Esophagus mucosa (tissue), 1 donor: ENCODE measurements at places on chromosomes 5 and 9. TPM values are rescaled to one million over a fixed set of nuclear protein-coding genes. Genes with fewer than 3 reads are reported as not detected.

SLC22A4 gene
- total RNA-seq = 0.28 TPM

SAXO1 gene
- total RNA-seq = not detected

SPINK6 gene
- total RNA-seq = 2.9 TPM

PLAC8L1 gene
- total RNA-seq = 0.52 TPM

PCDHGA11 gene
- 1.9 TPM for total RNA-seq

LSM11 gene
- total RNA-seq = 2.0 TPM

NR3C1 gene
- total RNA-seq = 32.4 TPM

NSG2 gene
- total RNA-seq = not detected

HTR4 gene
- 0.08 TPM for total RNA-seq

KCNN2 gene
- 0.36 TPM for total RNA-seq

C9orf50 gene
- total RNA-seq = not detected

PCDHA5 gene
- 0.08 TPM for total RNA-seq

MCC gene
- total RNA-seq = 37.6 TPM

LIFR gene
- total RNA-seq = 6.9 TPM

PLCXD3 gene
- total RNA-seq = 0.48 TPM

PCDHAC2 gene
- 0.24 TPM for total RNA-seq

SLC25A25 gene
- total RNA-seq = 15.2 TPM

- no peak for ATAC-seq
These were observed at the start of gene GFI1B for GRCh38 chr9:132978451-132979131. Gene GFI1B, plus strand, starts transcription at chr9:132978694. Its CDS starts 7,985 bp downstream, at chr9:132986679.

DNA sequence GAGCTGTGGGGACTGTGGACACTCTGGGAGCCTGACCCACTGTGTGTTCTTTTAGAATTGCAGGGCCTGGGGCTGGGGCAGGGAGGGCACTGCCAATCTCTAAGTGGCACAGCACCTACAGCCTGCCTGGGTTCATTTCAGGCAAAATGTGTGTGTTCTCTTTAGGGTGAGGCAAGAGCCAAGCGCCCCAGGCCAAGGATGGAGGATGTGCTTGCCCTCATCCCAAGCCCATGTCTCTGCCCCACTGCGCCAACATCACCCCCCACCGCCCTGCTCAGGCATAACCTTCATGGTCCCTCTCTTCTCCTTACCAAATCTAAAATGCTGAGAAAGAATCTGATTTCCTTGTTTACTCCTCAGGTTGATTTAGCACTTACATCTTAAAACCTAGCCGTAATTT, 304.4 kb downstream of the RAB3C start:
- ATAC-seq = no peak

DNA sequence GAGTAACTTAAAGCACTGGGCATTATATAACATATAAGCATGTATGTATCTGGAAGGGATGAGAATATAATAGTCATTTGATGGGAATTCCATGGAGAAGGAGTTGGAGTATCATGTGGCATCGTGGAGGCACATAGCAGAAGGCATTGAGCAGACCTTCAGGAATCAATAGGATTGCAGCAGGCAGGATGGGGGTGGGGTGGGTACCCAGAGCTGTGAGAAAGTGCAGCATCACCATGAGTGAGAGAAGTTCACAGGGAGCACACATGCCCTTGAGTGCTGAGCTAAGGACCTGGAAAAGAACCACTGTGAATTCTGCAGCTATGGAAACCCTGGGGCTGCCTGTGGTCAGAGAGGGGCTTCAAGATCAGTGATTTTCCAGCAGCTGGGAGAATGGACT, 57.3 kb downstream of the MED10 start:
- no peak for ATAC-seq

DNA sequence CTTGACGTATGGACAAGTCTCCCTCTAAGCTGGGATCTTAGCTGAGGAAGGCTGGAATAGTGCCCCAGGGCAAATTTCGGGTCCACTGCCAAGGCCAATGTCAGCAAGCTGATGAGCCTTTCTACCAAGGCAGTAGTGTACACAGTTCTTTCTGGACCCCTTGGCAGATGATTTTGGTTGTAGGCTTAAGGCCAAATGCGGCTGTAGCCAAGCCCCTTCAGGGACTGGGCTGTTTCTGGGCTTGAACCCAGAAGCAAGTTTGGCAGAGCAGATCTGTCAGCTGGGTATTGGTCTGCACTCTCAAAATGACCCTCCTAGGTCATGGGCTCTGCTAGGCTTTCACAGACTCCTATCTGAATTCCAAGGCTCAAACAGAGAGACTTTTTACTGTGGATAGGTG, 121.6 kb downstream of the ADAMTSL1 start:
- no peak for ATAC-seq

GRCh38 chr9:110728058-110728457, 59.5 kb downstream of the MUSK start:
- ATAC-seq = no peak

DNA sequence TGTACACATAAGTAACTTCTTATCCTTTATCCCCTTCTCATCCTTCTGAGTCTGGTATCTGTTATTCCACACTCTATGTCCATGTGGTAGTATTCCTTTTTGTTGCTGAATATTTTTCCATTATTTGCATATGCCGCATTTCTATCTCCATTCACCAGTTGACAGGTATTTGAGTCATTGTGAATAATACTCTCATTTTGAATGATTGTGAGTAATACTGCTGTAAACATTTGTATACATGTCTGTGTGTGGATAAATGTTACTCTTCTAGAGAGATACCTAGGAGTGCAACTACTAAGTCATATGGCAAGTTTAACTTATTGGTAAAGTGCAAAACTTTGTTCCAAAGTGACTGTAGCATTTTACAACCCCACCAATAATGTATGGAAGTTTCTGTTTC, 15.6 kb downstream of the RIC1 start:
- ATAC-seq = peak; percentile 64

- ATAC-seq = peak; percentile 74
These were observed 1.1 kb downstream of the CD14 start for GRCh38 chr5:140631831-140632365.

- ATAC-seq = no peak
These were observed 125.7 kb upstream of the SMIM23 start for GRCh38 chr5:171659896-171660295.

GRCh38 chr5:9284272-9284671, 261.6 kb downstream of the SEMA5A start:
- ATAC-seq = no peak

GRCh38 chr9:71504636-71505035, 263.7 kb downstream of the CEMIP2 start:
- peak; percentile 51 for ATAC-seq

DNA sequence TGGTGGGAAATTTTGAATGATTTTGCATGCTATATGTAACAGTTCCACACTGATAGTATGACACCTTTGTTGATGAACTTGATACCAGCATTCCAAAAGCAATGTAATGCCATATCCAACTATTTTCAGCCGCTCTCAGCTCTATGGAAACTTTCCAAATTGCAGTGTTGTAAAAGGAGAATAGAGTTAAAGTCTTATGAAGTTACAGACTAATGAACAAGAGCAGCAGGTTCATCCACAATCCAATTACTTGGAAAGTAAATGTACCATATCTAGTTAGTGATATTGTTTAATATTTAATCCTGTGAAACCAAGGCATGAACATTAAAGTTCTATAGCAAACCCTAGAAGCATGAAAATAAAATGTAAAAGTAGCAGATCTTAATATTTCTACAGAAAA, 418.2 kb downstream of the TUSC1 start:
- no peak for ATAC-seq

DNA sequence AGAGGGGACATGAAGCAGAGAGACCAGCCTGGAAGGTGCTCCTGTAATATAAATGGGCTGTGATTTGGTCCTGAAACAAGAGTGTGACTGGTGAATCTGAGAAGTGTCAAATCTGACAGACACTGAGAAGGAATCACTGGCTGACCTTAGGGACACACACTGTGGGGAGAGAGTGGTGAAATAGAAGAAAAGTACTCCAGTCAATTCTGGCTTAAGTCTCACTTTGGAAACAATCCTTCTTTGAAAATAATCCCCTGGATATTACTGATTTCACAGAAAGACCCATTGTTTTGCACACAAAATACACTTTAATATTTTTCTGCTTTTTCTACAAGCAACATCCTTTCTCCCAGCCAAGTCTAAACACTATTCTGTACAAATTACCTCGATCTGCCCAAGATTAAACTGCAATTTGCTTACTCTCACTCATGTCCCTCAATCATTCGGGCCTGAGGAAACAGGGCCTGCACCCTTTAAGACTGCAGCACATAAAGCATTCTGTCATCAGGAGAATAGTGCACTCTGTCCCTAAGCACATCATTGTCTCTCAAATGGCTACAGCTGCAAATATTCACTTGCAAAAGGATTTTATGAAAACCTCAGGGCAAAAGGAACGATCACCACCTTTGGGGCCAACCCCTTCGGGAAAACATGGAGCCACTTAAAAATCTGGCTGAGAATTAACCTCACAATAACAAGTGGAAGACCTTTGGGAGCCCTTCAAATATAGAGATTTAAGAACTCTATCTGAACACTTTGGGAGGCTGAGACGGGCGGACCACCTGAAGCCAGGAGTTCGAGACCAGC, 68.6 kb downstream of the MAPKAP1 start:
- no peak for ATAC-seq

GRCh38 chr9:131236761-131237160, 39.5 kb downstream of the FAM78A start:
- no peak for ATAC-seq

DNA sequence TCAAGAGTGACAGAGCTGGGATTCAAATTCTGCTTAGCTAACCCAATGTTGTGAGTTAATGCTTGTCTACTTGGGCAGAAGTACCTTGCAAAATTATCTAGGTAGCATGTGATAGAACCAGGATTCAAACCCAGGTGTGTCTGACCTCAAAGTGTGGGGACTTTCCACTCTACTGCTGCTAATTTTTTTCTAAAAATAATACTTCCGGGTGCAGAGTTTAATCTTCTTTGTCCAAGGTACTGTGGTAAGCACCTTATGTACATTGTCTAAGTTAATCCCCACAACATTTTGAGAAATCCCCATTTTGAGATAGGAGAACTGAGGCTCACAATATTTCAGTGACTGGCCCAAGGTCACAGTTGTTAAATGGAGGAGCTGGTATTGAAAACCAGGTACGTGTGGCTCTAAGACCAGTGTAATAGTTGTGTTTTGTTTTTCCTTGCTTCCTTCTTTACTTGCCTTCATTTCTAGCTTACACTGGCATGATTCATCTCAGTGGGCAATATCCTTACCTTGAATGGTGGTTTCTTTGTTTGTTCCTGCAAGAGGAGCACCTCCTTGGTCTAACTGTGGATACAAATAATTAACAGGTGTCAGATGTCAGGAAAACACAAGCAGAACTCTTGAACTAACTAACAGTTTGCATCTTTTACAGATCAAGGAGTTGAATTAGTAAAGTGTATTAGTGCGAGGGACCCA, 7.5 kb downstream of the ALDOB start:
- ATAC-seq = peak; percentile 32

GRCh38 chr5:88979244-88979643, 96.3 kb upstream of the MEF2C start:
- no peak for ATAC-seq

GRCh38 chr5:76818844-76819831, at the start of gene F2RL1:
Gene F2RL1, plus strand, starts transcription at chr5:76819030. Its CDS starts 153 bp downstream, at chr5:76819183.
- peak; percentile 94 for ATAC-seq

DNA sequence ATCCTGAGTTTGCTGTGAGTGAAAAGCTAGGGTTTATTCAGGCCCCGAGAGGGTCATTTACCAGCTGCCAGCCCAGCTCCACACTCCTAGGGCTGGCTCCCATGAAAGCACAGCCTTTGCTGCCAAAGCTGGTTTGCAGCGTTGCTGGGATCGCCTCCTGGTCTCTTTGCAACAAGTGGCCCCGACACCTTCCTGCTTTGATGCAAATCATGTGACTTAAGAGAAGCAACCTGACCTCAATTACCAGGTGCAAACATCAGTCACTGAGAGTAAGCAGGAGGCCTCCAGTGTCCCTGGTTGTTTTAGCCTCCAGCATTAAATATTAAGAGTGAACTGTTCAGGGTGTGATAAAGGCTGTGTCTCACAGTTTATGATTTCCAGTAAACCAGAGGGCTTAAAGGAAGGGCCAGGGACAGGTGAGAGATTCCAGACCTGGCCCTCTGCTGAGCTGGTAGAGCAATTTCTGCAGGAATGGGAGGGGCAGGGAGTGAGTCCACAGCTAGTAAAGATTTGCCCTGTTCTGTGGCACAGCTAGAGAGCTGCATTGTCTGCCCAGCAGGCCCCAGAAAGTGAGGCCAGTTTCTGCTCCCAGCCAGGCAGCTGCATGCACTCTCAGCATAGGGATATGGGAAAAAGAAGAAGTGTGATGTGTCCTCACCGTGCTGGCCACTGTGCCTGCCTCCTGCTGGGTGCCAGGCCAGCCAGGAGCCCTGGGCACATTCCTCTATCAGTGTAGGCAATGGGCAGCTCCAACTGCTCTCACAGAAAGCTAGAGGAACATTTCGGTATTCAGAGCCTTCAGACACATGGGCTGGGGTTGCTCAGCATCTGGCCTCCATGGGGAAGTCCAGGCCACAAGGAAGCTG, 58.0 kb downstream of the SLC22A5 start:
- ATAC-seq = peak; percentile 44

DNA sequence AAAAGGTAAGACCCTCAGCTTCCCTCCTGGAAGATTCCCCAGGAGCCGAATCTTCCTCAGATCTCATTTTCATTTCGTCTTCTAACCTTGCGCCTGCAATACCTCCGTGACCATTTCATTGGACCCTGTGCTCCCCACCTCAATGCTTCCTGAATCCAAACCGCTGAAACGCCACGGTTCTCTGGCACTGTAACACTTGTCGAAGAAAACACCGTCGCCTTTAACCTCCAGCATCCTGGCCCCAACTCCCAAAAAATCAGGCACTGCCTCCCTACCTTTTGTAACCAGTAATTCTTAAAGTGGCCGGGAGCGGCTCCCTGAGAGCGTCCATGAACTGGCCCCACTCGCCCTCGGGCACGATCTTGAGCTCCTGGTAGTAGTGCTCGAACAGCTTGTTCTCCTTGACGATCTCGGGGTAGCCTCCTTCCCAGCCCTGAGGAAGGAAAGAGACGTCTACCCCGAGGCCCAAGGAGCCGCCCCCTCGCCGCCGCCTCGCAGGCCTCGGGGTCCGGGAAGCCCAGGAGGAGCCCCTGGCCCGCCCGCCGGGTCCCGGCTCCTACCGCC, 438 bp downstream of the NSUN2 start:
- no peak for ATAC-seq
